ENCODE measurements at places on chromosomes 6 and 20. TPM values are rescaled to one million over a fixed set of nuclear protein-coding genes. Genes with fewer than 3 reads are reported as not detected.

The PARD6B gene
- total RNA-seq = 6.1 TPM

The LCA5 gene
- total RNA-seq = 2.4 TPM

The ELOVL5 gene
- total RNA-seq = 97.1 TPM

The GRM4 gene
- 1.3 TPM for total RNA-seq

The PANK2 gene
- 71.3 TPM for total RNA-seq

The LGSN gene
- 0.76 TPM for total RNA-seq

GRCh38 chr20:19504251-19504650 is 253.8 kb upstream of the RIN2 start:
- DNase-seq = no peak

GRCh38 chr20:20134941-20135575 is 82.7 kb downstream of the CFAP61 start:
- DNase-seq = no peak

GRCh38 chr20:59751075-59751711 is 146.9 kb downstream of the PHACTR3 start:
- DNase-seq = peak; percentile 20

DNA sequence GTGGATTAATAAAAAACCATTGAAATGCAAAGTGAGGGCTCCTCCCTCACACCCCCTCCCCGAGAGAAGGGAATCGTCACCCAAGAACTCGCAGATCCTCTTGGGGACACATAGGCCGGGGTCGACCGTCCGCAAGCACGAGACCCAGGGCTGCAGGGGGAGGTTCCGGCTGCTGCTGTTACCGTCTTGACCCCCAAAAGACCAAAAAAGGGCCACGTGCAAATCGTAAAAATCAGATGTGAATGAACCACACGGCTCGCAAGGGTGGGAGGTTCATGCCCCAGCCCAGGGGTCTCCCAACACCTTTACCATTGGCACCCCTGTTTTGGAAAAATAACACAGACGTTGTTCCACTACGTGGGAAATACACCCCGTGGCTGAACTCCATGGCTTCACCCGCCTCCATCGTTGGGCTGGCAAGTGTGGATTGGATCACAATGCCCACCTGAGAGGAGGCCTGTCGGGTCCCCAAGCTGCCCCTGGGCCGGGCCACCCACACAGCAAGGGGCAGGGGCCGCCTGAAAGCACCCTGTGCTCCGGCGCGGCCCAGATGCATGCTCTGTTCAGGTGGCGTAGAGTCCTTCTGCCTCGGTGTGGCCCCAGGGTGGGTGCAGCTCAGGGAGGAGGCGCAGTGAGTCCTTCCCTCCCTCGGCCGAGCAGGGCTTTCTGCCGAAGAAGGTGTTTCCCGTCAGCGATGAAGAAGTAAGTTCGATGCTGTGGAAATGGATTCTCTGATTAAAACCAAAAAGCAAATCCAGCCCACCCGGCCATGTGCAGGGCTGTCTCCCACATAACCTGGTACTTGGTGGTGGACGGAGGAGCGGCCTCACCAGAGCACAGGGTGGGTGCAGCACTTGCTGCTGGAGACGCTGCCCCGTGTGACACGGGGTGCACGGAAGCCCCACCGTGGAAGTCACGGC is 85.0 kb downstream of the YTHDF1 start:
- no peak for DNase-seq

- DNase-seq = no peak
These were observed 76.9 kb downstream of the VTA1 start for GRCh38 chr6:142223938-142224337.

DNA sequence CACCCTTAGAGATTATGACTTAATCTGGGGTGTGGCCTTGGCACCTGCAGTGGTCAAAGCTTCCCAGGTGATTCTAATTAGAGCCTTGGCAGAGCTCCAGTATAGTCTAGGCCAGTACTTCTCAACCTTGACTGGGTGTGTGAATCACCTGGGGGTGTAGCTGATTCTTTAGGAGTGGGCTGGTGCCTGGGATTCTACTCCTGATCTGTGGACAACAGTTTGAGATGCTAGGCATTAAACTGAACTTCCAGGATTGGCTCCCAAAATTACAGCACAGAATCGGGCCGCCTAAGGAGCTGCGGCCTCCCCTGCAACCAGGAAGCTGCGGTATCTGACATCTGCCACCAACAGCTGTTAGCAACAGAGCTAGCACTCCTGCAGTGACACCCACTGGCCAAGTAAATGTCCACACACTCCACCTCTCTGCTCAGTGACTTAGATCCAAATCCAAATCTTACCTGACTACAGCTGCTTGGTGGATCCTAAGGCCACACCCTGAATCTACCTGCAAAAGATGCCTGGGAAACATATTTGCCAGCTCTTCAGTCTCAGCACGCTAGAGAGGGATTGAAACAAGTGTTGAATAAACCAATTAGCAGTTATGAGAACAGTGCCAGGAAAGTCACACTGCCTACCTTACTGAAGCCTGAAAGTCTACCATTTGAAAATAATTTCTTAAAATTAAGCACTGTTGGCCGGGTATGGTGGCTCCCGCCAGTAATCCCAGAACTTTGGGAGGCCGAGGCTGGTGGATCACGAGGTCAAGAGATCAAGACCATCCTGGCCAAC is 126.7 kb downstream of the UNC5CL start:
- peak; percentile 10 for DNase-seq

GRCh38 chr20:50482396-50482981 is 27.7 kb upstream of the PTPN1 start:
- DNase-seq = no peak

- no peak for DNase-seq
These were observed 34.7 kb downstream of the EZR start for GRCh38 chr6:158784505-158784904.

DNA sequence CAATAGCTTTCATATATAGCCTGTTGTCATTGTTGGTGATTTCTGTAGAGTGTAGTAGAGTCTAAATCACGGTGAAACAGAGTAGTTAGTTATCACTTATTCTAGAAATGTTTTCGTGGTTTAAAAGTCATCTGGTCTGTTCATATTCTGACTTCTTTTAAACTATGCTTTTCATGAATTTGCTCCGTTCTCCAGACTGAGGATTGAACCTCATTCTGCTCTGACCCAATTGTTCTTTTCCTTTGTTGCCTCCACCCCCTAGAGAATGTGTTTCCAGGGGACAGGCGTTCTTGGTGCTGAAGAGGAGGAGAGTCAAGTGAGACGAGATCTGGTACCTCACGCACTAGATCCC is 748 bp upstream of the ZNF292 start:
- DNase-seq = no peak

GRCh38 chr6:12911427-12911826 is 194.9 kb downstream of the PHACTR1 start:
- DNase-seq = peak; percentile 28

- DNase-seq = no peak
These were observed 21.0 kb downstream of the LRP11 start for GRCh38 chr6:149843051-149843633.

GRCh38 chr6:169536446-169537170 is 165.2 kb downstream of the WDR27 start:
- DNase-seq = no peak

GRCh38 chr6:26195924-26196845 is 109.0 kb downstream of the HFE start:
- peak; percentile 87 for DNase-seq

- DNase-seq = peak; percentile 39
These were observed 448 bp upstream of the RNF114 start for GRCh38 chr20:49935746-49936152.

Data from OCI-LY7 (cell line).